OCI-LY7 (cell line): ENCODE measurements at places on chromosomes 16 and 17. TPM values are rescaled to one million over a fixed set of nuclear protein-coding genes. Genes with fewer than 3 reads are reported as not detected.
A peak's percentile ranks its signal among the peaks of the same experiment; 100 is the strongest.

DNA sequence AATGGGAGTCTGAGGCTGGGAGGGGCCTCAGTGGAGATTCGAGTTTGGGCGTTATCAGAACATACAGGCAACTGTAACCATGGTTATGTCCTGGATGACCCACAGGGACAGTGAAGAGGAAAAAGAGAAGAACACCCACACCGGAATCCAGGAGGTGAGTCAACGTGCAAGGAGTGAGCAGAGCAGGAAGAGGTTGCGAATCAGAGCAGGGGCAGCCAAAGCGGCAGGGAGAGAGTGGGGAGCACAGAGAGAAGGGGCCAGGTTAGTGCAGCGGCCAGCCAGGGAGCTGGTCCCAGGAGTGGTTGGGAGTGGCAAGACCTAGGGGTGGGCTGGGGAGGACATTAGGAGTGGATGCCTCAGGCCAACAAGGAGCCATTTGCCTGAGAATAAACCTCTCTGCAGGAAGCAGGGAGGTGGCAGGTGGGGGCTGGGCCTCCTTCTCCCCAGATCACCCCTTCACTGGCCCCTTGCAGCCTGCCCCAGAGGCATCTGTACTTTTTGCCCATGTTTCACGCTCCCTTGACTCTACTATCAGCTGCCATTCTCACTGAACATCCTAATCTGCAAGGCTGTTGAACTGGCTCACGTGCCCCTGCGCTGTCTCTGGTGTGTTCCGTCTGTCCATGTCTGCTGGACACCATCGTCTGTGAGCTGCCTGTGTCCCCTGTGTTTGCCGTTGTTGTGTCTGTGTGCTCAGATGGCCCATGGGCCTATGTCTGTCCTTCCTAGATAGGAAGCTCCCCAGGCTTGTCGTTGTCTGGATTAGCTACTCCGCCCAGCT, 5.1 kb downstream of the KRT13 start:
- DNase-seq = no peak

- DNase-seq = no peak
Measured at GRCh38 chr17:74812109-74813009, 36.2 kb upstream of the NAT9 start.

Gene MILR1
- 92.2 and 101 TPM in 2 replicates for total RNA-seq

Gene CHST5
- 0.10 and 0.89 TPM in 2 replicates for total RNA-seq

Gene NPIPB13
- total RNA-seq = 50.5 and 51.4 TPM in 2 replicates

DNA sequence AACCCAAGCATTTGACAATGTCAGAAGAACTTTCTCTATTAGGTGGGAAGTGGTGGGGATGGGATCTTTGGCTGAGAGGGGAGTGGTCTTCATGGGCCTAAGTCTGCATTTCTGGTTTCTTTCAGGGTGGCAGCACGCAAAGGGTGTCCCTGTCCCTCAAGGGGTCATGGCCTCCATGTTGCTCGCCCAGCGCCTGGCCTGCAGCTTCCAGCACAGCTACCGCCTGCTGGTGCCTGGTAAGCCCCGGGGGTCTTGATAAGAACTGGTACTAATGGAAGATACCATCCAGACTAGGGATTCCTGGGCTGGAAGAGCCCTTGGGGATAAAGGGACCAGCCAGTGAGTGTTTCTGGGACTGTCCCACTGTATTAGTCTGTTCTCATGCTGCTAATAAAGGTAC, 61.2 kb downstream of the ABAT start:
- DNase-seq = no peak

DNA sequence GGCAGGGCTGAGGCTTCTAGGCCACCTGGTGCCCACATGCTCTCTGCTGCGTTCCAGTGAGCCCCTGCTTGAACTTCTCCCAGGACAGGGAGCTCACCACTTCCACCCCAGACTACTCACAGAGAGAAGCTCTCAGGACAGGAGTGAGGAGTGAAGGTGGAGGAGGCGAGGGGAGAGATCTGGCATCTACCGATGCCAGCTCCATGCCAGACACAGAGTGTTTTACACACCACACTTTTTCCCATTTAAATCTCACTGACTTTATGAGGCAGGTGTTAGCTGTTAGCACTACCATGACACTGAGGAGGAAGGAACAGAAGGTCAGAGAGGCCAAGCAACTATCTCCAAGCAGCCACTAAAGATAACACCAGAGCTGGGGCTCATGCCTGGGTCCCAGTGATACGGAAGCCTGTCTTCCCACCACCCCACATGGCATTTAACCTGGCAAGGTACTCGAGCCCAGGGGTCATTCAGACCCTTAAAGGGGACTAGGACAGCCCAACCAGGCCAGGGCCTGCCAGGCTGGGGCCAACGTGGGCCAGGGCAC, 6.8 kb downstream of the FAM83G start:
- DNase-seq = no peak

Gene CCL4
- total RNA-seq = not detected in 2 replicates

DNA sequence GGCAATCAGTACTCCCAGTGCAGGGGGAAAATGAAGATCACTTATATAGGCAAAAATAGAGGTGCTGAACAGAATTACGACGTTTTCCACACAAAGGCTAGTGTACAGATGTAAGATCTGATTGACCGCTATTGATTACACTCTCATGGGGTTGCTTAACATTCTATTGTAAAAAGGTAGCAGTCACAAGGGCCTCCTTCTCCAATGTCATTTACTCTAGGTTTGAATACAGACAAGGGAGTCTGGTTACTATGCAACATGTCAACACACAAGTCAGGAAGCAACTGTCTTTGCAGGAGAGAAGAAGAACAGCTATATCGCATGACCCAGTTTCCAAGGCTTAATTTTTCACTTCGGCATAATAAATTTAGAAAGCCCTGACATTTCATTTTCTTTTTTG, 7.9 kb downstream of the KRT37 start:
- no peak for DNase-seq

DNA sequence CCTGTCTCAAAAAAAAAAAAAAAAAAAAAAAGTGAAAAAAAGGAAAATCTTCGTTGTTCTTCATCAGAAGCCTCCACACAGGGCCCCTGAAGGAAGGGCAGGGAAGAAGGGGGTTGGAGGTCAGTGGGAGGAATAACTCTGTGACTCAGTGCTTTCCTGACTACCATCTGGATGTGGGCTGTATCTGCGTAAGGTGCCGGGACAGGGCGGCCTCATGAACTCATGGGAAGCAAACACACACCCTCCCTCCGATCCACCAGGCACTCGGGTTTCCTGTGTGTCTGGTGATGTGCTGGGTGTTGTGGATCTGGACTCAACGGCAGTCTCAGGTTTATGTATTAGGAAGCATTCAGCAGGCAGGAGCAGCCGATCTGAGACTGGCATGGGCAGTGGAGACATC, 691.6 kb downstream of the WWOX start:
- no peak for DNase-seq

Gene PIPOX
- 4.0 and 4.1 TPM in 2 replicates for total RNA-seq

GRCh38 chr16:27175888-27176287, 27.4 kb upstream of the KDM8 start:
- DNase-seq = no peak

GRCh38 chr16:19417640-19418039, at the start of gene TMC5:
Gene TMC5 (plus strand): TSS chr16:19417883. CDS start chr16:19440039, 22,156 bp downstream.
- no peak for DNase-seq

Gene PPP1R27
- not detected in 2 replicates for total RNA-seq

DNA sequence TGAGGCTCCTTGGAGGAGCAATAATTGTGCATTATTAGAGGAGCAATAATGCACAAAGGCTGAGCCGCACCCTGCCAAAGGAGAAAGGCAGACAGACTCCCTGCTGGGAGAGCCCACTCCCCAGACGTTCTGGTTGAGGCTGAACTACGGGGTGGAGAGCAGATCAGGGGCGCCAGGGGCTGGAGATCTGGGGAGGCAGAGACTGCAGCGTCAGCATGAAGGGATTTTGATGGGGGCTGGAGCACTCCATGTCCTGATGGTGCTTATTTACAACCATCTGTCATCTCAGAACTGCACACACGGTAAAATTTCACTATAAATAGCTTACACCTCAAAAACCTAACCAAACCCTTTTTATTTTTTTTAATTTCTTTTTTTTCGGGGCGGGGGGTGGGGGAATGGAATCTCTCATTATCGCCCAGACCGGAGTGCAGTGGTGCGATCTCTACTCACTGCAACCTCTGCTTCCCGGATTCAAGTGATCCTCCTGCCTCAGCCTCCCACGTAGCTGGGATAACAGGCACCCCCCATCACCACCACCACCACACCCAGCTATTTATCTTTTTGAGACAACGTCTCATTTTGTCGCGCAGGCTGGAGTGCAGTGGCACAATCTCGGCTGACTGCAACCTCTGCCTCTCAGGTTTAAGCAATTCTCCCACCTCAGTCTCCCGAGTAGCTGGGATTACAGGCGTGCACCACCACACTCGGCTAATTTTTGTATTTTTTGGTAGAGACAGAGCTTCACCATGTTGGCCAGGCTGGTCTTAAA, 4.3 kb upstream of the C16orf95 start:
- DNase-seq = no peak

Gene SLC5A11
- 0.61 and 1.0 TPM in 2 replicates for total RNA-seq

DNA sequence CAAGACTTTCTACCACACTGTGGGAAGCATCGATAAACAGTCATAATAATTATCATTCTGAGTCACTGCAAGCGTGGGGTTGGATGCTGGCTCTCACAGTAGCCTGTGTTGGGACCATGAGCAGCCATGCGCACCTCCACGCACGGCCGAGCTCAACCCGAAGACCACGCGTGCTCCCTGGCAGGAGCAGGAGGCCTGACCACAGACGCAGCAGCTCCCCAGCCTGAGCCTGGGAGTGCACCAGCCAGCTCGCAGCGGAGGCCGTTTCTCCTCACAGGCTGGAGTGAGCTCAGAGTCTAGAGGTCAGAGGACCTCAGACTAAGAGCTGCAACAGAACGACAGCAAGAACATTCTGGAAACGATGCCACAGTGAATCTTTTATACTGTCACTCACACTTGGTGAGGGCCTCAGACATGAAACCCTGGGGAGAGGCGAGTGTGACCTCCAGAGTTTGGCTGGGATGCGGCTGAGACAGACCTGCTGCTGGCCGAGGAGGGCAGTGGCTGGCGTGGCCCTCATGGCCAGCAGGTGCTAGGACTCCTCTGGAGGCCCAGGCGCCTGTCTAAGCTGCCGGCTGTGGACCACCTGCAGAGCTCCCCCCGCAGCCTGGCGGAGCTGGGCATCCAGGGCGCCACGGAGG, 6.0 kb downstream of the NDUFAF8 start:
- peak; percentile 33 for DNase-seq

DNA sequence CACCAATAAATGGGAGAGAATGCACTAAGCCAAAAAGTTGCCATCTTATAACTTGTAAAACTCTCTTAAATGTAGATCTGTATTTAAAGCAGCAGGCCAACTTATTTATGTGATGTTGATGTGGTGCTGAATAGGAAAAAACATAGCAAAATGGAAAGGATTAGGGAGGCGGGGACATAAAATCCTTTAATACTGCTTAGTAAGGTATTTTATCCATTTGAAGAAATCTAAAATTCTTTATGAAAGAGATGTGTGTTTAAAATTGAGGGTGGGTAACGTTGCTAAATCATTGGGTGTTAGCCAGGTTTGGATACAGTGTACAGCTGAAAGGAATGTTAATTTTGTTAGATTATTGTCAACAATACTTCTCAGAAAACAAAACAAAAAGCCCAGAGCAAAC, 14.3 kb downstream of the SNTB2 start:
- no peak for DNase-seq
